Ascending aorta (tissue), 2 donors: ENCODE measurements at places on chromosomes 3 and 15.

DNA sequence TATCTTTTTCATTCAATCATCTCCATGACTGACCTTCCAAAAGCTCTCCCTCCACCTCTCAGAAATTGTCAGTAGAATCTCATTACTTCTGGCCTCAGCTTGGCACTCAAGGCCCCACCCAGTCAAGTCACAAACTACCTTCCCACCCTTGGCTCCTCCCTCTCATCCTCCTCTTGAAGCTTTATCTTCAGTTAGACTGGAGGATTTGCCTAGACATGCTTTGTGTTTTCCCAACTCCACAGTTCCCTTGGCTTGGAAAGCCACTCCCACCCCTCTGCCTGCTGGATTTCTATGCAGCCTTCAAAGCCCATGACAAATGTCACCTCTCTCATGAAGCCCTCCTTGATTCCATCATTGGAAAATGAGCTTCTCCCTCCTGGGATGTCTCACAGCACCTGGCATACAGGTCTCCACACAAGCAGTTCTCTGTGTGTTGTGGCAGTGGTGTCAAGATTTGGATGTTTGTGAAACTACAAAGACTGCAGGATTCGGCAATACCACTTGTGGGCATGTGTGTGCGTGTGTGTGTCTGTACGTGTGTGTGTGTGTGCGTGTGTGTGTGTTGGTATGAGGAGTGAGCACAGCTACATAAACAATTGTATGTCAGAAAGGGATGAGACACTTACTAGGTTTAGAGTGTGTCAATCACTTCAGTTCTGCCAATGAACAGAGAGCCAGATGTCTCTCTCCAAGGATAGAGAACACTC, 45.3 kb upstream of the VPS8 start:
- no peak overlapping the region for H3K4me3 ChIP-seq
- no peaks in the 10 kb centered on the region for H3K4me1 ChIP-seq
- H3K27ac ChIP-seq = no peak overlapping the region
- no peaks in the 10 kb centered on the region for H3K27me3 ChIP-seq

DNA sequence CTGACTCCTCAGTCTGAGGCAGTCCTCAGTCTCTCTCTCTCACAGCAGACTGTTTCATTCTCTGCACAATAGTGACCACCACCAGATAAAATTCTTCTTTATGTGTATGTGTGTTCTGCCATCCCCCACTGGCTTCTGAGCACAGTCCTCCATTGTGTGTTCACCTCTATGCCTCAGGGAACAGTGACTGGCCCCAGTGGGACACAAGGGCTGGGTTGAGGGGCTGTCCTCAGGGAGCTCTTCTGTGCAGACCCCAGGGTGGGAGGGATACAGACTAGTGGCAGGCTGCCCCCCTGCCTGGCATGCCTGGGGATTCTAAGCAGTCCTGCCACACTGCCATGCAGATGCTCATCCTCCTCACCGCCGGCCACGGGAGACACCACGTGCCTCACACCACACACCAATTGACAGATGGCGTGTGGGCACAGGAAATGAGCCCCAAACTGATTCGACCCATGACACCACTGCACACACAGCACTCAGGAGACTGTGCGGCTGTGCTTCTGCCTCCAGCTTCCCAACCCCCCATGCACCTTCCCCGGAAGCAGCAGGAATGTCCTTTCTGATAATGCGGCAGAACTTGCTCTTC, 237.6 kb upstream of the CHRNA7 start:
- H3K4me1 ChIP-seq = no peaks in the 10 kb centered on the region
- H3K36me3 ChIP-seq = no peaks in the 10 kb centered on the region
- no peak overlapping the region for H3K27ac ChIP-seq
- H3K4me3 ChIP-seq = no peak overlapping the region

DNA sequence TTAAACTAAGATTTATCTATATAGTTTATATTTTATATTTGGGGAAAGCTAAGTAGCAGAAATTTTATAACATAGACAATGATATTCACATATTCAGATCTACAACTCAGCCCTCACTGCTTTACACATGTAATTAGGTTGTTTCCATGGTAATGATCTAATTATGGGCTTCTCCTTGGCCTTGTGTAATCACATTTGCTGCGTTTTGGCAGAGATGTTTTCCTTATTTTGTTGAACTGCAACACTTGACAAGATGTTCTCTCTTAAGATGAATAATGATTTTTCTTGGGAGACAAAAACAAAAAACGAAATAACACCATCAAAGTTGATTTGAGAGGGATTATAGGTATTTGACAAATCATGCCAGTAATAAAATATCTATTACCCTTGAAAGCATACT, 635.6 kb upstream of the TBL1XR1 start:
- H3K4me3 ChIP-seq = no peak overlapping the region
- H3K4me1 ChIP-seq = peaks cover 3% of the 10 kb centered on the region
- no peaks in the 10 kb centered on the region for H3K27me3 ChIP-seq
- no peaks in the 10 kb centered on the region for H3K36me3 ChIP-seq
- no peak overlapping the region for H3K27ac ChIP-seq
- DNase-seq = no peak

GRCh38 chr15:55681631-55682030, 61.3 kb downstream of the PRTG start:
- H3K27ac ChIP-seq = no peak overlapping the region
- H3K4me1 ChIP-seq = no peaks in the 10 kb centered on the region
- no peaks in the 10 kb centered on the region for H3K27me3 ChIP-seq
- no peak overlapping the region for H3K4me3 ChIP-seq
- DNase-seq = no peak

DNA sequence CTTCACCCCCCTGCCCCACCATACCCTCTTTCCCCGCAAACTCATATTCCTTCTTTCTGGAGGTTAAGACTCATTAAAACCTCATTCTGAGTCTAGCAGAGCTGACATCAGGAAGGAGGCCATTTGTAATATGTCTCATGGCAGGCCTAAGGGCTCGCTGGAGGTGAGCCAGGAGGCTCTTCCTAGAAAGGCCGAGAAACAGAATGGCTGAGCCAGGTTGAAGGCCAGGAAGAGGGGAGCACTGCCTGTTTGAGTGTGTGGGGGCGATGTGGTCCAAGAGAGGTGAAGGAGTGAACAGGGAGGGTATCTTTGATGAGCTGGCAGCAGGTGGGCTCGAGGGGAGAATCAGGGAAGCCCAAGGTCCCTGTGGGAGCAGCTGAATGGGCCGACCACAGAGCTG, 317.3 kb downstream of the TLE3 start:
- no peaks in the 10 kb centered on the region for H3K27me3 ChIP-seq
- H3K36me3 ChIP-seq = no peaks in the 10 kb centered on the region
- no peaks in the 10 kb centered on the region for H3K4me1 ChIP-seq

GRCh38 chr3:171267104-171267503, 193.1 kb downstream of the TNIK start:
- H3K4me1 ChIP-seq = peaks cover 13% of the 10 kb centered on the region
- H3K36me3 ChIP-seq = no peaks in the 10 kb centered on the region

DNA sequence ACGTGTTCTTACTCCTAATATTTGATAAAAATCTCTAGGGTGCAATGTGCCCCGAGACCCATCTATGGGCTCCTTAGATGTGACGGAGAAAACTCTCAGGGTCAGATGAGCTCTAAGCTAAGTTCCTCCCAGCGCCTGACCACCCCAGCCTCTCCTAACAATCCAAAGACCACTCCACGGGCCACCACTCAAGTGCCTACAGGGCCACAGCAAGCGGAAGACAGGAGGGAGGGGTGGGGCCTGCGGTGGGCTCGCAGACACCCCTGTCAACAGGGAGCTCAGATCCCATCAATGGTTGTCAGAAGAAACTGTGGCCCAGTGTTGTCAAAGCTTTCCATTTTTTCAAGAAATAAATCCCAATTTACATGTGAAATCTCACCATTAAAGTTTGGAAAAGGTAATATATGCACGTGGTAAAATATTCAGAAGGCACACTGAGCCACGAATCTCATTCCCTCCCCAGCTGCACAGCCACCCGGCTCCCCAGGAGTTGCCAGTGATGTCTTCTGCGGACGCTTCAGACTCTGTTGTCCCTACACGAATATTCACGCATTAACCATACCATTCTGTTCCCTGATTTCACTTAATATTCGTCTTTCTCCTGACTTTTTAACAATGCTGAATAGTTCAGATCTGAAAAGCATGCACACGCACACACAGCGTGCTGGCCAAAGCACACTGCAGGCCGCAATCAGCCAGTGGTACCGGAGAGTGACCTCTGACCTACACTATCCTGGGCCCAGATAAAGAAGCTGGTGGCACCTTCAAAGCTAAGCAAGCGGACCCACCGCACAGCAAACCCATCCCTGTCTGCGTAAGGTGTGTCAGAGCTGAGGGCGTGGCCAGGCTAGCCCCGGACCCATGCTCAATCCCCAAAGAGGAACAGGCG, 19.1 kb downstream of the TNK2 start:
- H3K4me1 ChIP-seq = peaks cover 34% of the 10 kb centered on the region
- no peak overlapping the region for H3K4me3 ChIP-seq
- H3K27me3 ChIP-seq = no peaks in the 10 kb centered on the region
- no peak for DNase-seq

GRCh38 chr15:87549860-87550259, 706.7 kb downstream of the NTRK3 start:
- H3K27me3 ChIP-seq = no peaks in the 10 kb centered on the region
- H3K4me3 ChIP-seq = no peak overlapping the region
- no peak for DNase-seq
- no peak overlapping the region for H3K27ac ChIP-seq
- H3K4me1 ChIP-seq = no peaks in the 10 kb centered on the region

- no peaks in the 10 kb centered on the region for H3K36me3 ChIP-seq
- H3K27ac ChIP-seq = peak overlapping the region; percentile 54
- H3K4me3 ChIP-seq = no peak overlapping the region
- H3K4me1 ChIP-seq = peaks cover 3% of the 10 kb centered on the region
- no peak for DNase-seq
- no peaks in the 10 kb centered on the region for H3K27me3 ChIP-seq
Observed at GRCh38 chr3:46062679-46063078, 35.4 kb upstream of the XCR1 start.

DNA sequence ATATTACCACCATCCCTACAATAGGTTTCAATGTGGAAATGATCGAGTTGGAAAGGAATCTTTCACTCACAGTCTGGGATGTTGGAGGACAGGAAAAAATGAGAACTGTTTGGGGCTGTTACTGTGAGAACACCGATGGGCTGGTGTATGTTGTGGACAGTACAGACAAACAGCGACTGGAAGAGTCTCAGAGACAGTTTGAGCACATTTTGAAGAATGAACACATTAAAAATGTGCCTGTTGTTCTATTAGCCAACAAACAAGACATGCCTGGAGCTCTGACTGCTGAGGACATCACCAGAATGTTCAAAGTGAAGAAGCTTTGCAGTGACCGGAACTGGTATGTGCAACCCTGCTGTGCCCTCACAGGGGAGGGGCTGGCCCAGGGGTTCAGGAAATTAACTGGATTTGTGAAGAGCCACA, 510 bp downstream of the ARL14 start:
- no peak overlapping the region for H3K4me3 ChIP-seq
- H3K4me1 ChIP-seq = no peaks in the 10 kb centered on the region
- no peaks in the 10 kb centered on the region for H3K27me3 ChIP-seq

DNA sequence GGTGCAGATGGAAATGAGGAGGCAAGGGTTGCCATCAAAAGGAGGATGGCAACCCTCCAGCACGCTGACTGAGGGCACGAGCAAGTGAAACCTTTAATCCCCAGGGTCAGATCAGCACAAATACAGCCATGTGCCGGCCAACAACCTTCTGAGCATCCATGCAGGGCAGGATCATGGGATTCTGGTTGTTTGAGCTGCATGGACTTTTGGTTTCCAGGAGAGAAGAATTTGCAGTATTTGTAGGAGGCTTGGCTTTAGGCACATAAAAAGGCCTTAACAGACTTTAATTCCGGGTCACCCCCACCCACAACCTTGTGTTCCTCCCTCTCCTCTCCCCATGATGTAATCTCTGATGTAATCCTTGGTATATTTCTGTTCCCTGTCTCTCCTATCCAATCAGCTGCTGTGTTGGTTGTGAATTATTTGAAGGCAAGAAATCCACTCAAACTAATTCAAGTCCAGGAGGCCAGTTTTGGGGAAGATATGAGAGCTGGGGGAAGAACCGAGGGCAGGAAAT, 254.3 kb downstream of the SHQ1 start:
- no peaks in the 10 kb centered on the region for H3K27me3 ChIP-seq
- no peaks in the 10 kb centered on the region for H3K36me3 ChIP-seq
- H3K4me1 ChIP-seq = no peaks in the 10 kb centered on the region
- H3K4me3 ChIP-seq = no peak overlapping the region

- no peaks in the 10 kb centered on the region for H3K27me3 ChIP-seq
- DNase-seq = no peak
- no peaks in the 10 kb centered on the region for H3K36me3 ChIP-seq
- no peaks in the 10 kb centered on the region for H3K4me1 ChIP-seq
- no peak overlapping the region for H3K4me3 ChIP-seq
Observed at GRCh38 chr3:186519021-186519658, 25.0 kb downstream of the CRYGS start.

- no peaks in the 10 kb centered on the region for H3K36me3 ChIP-seq
- DNase-seq = no peak
- no peaks in the 10 kb centered on the region for H3K27me3 ChIP-seq
- H3K4me3 ChIP-seq = no peak overlapping the region
Observed at GRCh38 chr3:55207744-55208143, 279.4 kb downstream of the WNT5A start.

DNA sequence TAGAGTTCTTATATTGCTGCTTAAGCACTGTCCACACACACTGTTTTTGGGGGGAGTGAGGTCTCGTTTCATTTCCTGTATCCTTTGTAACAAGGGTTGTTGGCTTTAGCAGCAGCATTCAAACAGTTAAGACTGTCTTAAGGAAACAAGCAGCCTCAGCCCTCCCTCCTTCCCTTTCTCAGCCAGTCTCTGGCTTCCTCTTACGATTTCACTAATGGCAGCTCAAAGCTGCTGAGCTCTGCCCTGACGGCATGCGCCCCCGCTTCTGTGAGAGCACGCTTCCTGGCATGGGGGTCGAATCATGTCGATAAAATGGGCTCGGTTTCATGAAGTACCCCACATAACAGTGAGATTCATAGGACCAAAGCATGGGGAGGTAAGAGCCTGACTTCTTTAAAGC, 105.0 kb downstream of the KLHL25 start:
- peak overlapping the region; percentile 31 for H3K27ac ChIP-seq
- peak overlapping the region; percentile 39 for H3K4me3 ChIP-seq
- H3K4me1 ChIP-seq = no peaks in the 10 kb centered on the region
- DNase-seq = peak; percentile 76
- H3K36me3 ChIP-seq = peaks cover 46% of the 10 kb centered on the region
- no peaks in the 10 kb centered on the region for H3K27me3 ChIP-seq

- peaks cover 30% of the 10 kb centered on the region for H3K4me1 ChIP-seq
- H3K4me3 ChIP-seq = no peak overlapping the region
- no peaks in the 10 kb centered on the region for H3K36me3 ChIP-seq
- H3K27ac ChIP-seq = peak overlapping the region; percentile 53
Observed at GRCh38 chr3:169133178-169134161, 530.0 kb downstream of the MECOM start.
